HCEC 1CT (cell line): ENCODE measurements at places on chromosomes 16 and 17.

- DNase-seq: no peak
Observed at GRCh38 chr17:43328650-43329049, 70.1 kb upstream of the ARL4D start.

DNA sequence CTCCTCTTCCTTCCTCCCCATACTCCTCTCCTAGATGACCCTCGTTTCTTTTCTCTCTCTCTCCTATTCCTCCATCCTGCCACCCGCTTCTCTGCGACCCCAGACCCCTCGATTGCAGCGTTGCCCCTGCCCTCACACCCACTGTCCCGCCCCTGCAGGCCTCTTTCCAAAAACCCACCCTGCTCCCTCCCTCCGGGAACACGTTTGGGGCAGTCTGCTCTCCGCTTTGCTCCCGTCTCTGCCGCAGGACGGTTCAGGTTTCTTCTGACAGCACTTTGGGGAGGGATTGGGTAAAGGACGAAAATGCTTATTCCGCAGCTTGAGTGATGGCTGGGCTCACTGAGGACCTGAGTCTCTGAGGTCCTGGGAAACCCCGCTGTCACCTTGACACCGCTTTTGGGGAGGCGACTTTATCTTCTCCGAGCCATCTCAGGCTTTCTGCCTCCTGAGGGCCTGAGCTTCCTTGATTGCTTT is 690 bp downstream of the NDE1 start:
- DNase-seq: peak; percentile 12

DNA sequence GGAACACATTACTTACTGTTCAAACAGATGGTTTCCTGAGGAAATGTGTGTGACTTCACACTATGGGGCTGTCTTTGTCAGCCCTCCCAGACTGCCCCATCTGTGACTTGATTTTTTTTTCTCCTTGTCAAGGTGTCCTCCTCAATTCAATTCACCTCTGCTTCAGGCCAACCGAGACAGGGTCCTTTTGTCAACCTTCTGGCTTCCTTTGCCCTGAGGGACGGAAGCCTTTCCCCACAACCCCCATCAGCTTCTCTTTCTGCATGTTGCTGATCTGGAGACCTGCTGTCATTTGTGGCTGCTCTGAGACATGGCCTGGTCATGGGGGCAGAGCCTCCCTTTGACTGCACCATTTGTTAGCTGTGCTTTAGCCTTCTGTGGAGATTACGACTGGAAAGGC is 21.3 kb upstream of the RGS9 start:
- DNase-seq: no peak

DNA sequence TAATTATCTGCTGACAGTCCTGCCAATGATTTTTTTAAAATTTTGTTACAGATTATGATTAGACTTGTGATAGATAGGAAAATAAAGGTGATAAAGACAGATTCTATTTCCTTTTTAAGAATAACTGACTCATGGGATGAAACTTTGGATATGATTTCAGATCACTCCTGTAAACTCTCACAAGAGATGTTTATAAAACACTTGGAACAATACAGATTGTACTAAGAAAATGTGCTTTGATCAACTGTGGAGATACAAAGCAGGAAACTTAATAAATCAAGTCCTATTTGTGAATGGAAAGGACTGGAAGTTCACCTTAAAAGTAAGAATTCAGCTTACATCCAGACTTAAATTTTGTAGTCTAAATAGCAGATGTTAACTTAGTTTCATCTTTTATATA is 21.4 kb downstream of the MRTFB start:
- DNase-seq: no peak

GRCh38 chr16:69497876-69498596 is 67.7 kb upstream of the NFAT5 start:
- DNase-seq: no peak
